ENCODE measurements at places on chromosomes 12 and 14.

GRCh38 chr14:21647380-21647779, 6.3 kb upstream of the OR4E2 start:
- DNase-seq = no peak

GRCh38 chr12:47527816-47528215, 178.0 kb downstream of the RPAP3 start:
- DNase-seq = no peak

GRCh38 chr14:55760789-55761566, 181.0 kb downstream of the KTN1 start:
- DNase-seq = no peak

GRCh38 chr14:40133463-40133862, 701.2 kb upstream of the FBXO33 start:
- DNase-seq = no peak

DNA sequence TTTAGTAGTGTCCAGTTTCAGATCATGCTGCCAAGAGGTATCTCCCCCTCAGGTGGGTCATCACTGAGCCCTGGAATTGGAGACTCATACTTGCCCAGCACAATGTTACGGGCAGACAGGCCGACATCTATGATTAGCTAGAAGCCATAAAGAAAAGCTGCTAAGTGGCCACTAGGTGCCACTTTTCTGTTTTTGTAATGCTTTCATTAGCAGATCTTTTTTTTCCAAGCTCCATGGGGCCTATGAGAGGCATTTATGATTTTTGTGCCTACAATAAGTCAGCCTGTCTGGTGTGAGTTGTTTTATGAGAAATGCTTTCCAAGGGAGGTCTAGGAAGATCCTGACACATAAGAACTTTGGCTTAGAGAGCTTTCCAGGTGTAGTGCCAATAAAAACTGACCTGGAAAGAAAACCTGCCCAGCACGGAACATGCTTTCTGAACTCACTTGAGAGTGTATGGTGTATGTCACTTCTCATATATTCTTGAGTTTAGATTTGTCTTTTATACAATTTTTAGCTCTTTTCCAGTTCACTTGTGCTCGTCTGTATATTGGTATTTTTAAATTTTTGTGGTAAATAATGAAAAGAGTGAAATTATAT, 21.8 kb upstream of the SMCO2 start:
- peak; percentile 14 for DNase-seq

DNA sequence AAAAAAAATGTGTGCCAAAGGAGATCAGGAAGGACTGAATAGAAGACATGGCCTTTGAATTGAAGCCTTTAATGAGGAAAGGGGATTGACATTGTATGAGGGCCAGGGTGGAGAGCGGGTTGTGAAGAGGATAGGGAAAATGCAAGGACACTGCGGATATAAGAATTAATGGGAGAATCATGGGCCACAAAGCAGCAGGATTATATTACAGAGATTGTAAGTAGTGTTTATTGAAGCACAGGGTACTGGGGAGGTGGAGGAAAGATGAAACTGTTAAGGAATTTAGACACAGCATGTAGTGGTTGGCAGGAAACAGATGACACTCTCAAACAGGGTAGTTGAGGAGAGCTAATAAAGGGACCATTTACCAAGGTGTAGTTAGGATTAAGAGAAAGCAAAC, 16.4 kb upstream of the POC1B start:
- no peak for DNase-seq

- DNase-seq = no peak
Measured at GRCh38 chr12:4567073-4567881, 5.3 kb downstream of the DYRK4 start.

GRCh38 chr12:49969651-49970429, 2.9 kb upstream of the AQP6 start:
- DNase-seq = no peak

GRCh38 chr14:62428429-62429203, 616.6 kb downstream of the KCNH5 start:
- no peak for DNase-seq

- no peak for DNase-seq
Measured at GRCh38 chr14:52051251-52051650, 17.6 kb downstream of the NID2 start.

GRCh38 chr14:23366426-23366921, 1.5 kb upstream of the EFS start:
- peak; percentile 68 for DNase-seq

- no peak for DNase-seq
Measured at GRCh38 chr12:88782351-88782750, 202.1 kb upstream of the KITLG start.

DNA sequence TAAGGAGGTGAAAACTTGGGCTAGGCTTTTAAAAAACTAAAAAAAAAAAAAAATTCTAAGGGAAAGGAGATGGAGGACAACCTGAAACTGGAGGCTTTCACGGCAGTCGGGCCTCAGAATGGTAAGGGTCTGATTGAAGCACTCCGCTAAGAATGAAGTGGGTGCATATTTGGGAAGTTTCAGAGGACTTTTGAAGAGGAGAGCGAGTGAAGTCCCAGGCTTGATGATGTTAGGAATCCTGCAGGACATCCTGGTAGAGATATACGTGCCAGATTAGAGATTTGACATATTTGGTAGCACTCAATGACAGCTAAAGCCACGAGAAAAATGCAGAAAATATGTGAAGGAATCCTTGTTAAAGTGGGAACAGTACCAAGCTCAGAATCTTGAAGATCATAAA, 186.2 kb downstream of the SNAPC1 start:
- no peak for DNase-seq

GRCh38 chr12:64610079-64610659, at the start of gene RASSF3:
RASSF3 (plus strand) TSS chr12:64610495; CDS start chr12:64610633, 138 bp downstream.
- peak; percentile 24 for DNase-seq

GRCh38 chr12:62834971-62835547, 99.9 kb downstream of the PPM1H start:
- no peak for DNase-seq

DNA sequence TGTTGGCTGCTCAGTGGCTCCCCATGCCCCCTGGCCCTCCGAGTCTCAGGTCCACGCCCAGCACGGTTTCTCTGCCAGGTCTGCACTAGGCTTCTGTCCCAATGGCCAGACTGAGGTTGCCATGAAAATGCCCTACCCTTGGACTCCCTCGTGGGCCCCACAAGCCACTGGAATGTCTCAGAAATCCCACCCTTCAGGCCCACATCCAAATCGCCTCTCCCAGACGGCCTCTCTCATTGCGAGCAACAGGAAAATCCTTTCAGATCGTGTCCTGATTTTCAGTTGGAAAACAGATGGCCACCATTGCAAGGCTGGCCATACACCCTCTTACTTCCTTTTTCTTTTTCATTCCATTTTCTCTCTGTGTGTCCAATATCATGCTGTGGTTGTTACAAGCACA, 77.3 kb downstream of the IRF2BPL start:
- no peak for DNase-seq

DNA sequence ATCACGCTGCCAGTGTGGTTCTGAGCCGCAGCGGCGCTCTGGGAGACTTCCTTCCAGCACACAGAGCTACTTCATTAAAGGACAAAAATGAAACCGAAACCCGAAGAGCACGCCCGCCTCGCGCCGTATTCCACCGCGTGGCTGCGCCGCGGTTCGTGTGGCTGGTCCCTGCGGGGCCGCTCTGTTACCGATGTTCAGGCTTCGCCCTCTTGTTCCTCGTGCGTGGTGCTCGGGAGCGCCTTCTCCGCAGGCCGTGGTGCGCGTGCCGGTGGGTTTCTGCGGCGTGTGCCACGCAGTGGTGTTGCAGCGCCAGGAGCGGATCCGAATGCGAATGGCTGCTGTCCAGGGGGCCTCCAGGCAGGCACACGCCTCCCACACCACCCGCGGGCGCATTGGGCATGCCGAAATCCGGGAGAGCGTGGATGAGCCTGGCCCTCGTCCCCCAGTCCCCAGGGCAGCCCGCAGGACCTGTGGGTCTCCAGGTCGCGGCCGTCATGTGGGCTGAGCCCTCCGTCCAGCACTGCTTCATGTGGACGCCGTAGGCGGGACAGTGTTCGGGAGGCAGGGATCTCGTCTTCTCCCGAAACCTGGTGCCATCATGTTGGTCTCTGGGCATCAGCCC, 91.2 kb downstream of the ADGRD1 start:
- no peak for DNase-seq

- no peak for DNase-seq
Measured at GRCh38 chr14:43147485-43147884, 1359.6 kb downstream of the FSCB start.

DNA sequence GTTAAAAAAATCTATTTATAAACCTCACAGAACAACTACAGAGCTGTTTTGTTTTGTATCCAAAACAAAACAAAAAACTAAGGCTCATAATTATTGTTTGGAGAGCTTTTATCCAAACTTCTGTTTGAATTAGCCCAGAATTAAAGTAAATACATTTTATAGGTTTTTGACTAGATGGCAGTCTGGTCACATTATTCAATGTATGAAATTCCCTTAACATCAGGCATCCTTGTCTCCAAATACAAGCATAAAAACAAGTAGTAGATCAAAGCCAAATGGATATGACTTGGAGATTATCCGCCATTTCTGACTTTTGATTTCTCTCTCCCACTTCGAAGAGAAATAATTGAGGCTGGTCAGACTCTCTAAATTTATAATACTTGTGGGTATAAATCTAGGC, 63.5 kb downstream of the SLC38A1 start:
- DNase-seq = no peak

GRCh38 chr12:108004319-108004718, 124.8 kb upstream of the WSCD2 start:
- no peak for DNase-seq

- DNase-seq = no peak
Measured at GRCh38 chr12:122873540-122873939, 22.4 kb downstream of the VPS37B start.

GRCh38 chr12:120598674-120599463, 17.7 kb upstream of the POP5 start:
- no peak for DNase-seq

GRCh38 chr12:103884316-103884715, 43.3 kb upstream of the NT5DC3 start:
- no peak for DNase-seq

- no peak for DNase-seq
Measured at GRCh38 chr12:43728117-43728516, 30.5 kb downstream of the PUS7L start.

GRCh38 chr14:81324011-81324410, 76.1 kb downstream of the STON2 start:
- no peak for DNase-seq

DNA sequence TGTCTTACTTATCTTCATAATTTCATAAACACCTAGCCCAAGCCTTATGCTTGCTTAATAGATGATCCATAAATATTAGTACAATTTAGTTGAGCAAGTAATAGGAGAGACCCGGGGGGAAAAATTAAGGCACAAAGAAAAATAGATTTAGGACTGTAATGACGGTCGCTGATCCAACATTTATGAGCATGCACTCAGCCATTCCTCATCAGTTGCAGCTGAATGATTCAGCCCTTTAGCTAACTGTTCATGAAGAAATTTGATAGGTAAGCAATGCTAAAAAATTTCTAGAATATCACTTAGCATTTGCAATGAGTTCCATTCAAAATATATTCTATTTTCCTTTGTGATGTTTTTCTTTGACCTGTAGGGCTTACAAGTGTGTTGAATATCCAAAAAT, 163.2 kb downstream of the PTPRO start:
- no peak for DNase-seq

DNA sequence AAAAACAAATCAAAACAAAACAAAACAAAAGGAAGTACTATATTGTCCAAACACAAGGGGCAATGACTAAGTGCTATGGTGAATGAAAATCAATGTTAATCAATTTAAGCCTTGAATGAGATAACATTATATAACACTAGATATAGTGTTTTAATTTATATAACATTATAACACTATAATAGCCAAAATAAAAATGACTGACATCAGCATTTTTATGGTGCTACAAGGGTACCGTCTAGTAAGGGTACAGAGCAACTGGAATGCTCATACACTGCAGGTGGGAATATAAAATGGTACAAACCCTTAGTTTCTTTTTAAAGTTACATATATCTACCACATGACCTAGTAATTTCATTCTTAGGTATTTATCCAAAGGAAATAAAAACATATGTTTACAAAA, 5.7 kb downstream of the NEDD8 start:
- no peak for DNase-seq

DNA sequence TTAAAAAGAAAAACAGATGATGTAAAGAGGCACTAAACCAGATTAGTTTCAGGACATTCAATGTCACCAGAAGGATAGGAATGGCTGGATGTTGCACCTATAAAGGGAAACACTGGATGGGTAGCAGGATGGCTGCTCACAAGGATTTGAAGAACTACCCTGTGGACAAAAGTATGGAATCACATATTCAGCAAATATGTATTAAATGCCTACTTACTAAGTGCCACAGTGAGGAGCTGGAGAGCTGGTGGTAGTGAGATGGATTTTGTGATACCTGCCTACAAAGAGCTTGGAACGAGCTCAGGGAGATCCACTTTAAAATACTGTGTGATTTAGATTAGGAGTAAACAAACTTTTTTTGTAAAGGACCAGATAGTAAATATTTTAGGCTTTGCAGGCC, 316.2 kb downstream of the PAWR start:
- DNase-seq = no peak

DNA sequence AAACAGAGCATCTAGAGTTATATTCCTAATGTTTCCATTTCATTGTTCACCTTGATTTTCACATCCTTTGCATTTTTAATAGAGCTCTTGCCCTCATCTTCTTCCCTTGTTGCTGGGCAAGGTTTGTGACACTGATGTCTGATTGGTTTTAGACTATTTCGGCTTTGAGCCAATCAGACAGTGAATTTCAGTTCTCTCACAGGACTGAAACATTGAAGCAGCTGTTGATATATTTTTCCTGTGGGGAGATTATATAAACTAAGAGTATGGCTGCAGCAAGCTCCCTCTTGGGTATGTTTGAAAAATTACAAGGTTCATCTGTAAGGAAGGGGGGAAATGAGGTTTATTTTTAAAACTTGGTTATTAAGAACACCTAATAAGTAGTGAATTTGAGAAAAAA, 51.2 kb downstream of the ATF7IP start:
- DNase-seq = peak; percentile 8

DNA sequence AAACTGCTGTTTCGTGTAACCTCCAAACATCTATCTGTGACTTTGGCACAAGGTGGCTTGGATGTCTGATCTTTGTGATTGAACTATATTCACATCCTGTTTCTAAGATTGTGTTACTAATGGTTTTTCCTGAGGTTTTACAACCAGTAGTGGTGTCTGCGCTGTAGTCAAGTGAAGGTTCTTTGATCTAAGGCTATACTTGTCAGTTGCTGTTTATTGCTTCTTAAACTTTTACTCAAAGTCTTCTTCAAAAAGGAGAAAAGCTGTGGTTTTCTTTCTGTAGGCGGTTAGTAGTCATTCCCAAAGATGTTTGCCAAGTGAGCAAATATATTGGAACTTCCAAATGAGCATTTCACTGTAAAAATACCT, 12.3 kb upstream of the CALM1 start:
- no peak for DNase-seq

- DNase-seq = no peak
Measured at GRCh38 chr14:76862546-76863282, 36.5 kb downstream of the LRRC74A start.
